ENCODE measurements at places on chromosomes 12 and 14.

DNA sequence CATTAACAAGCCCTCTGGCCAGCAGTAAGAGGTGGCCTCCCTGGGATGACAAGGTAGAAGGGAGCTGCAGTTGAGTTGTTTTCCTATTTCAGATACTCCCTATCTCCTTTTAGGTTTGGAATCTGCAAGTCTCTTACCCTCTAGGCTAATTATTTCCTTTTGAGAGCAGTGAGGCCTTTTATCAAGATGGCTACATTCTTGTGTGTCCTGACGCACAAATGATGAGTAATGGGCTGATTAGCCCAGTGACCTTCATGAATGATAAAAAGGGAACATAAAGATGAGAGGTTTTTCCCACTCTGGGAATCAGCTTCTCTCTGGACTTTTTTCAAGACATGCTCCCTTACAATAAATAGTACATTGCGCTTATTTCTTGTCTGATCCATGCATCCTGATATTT lies 22.9 kb downstream of the DYRK2 start:
- no peak for DNase-seq

- peak; percentile 30 for DNase-seq
Observed at GRCh38 chr12:31324845-31325523, 966 bp downstream of the SINHCAF start.

DNA sequence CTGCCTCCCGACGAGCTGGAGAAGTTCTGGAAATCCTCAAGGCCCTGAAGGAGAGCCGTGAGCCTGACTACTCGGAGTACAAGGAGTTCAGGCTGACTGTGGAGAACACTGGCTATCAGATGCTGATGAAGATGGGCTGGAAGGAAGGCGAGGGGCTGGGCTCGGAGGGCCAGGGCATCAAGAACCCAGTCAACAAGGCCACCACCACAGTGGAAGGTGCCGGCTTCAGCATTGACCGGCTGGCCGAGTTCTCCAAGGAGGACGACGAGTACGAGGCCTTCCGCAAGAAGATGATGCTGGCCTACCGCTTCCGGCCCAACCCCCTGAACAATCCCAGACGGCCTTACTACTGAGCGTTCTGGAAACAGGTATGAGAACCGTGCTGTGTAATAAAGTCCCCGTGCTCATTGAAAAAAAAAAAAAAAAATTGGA lies 366.1 kb upstream of the ATXN7L3B start:
- DNase-seq: no peak

GRCh38 chr14:105272623-105273022 lies 24.3 kb downstream of the BTBD6 start:
- DNase-seq: no peak

DNA sequence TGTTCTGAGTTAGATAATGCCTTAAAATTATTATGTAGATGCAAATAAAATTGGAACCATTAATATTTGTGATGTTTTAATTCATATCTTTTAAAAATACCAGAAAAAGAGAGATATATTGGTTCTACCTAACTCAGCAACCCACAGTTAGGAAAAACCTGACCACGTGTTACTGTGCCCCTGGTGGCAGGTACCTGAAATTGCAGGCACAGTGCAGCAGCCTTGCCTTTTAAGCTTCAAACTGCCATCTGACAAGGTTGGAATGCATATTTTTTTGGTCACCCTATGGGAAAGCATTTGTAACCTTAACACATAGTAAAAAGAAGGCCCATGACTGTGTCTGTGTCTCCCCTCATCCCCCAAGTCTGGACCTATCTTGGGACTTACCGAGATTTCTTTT lies 109.4 kb upstream of the NOS1 start:
- DNase-seq: no peak

Measured in activated CD4-positive, alpha-beta T cell treated with anti-CD3 and anti-CD28 coated beads, Interleukin-2, amount 50 U/mL, for 1 hour (primary cell).